Stimulated activated CD8-positive, alpha-beta memory T cell treated with anti-CD3 and anti-CD28 coated beads, Interleukin-7, amount 100 ng/mL, for 48 hours (primary cell): ENCODE measurements at places on chromosomes 1 and 21.
A peak's percentile ranks its signal among the peaks of the same experiment; 100 is the strongest.

DNA sequence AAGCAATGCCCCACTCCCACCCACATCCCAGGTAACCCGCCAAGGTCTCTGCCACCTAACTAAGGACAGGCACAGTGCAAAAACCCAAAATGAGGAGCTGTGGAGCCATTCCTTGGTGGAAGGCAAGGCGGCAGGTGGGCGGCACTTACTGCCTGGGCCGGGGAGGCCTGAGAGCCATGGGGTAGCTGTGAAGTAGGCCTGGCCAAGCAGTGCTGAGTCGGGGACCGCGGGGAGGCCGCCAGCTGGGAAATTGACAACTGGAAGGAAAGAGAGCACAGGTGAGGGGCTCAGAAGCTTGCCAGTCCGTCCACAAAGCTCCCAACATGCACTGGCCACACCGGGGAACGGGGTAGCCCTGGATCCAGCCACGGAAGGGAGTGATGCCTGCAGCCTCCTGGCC is 85.3 kb downstream of the NPHP4 start:
- no peak for DNase-seq

- DNase-seq: no peak
Observed at GRCh38 chr21:42432695-42433094, 29.0 kb downstream of the UBASH3A start.

DNA sequence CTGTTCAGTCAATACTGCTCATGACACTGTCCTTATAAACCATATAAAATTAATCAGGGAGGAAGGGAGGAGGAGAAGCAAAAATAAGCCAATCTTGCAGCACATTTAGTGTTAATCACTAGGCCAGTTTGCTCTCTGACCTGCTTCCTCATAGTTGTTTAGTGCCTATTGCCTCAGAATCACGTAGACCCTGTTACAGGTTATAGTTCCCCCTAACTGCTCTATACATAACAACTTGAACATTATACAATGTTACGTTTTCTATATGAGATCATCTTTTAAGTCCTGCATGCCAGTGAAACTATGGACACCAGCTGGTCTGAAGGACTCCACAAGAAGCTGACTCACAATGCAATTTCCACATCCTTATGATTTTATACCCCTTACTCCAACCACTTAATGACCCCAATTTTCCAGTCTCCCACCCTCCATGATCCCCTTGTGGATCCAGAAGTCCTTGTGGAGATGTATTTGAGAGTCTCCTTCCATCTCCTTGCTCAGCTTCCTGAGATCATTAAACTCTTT is 34.9 kb upstream of the TACSTD2 start:
- DNase-seq: no peak

GRCh38 chr1:62897788-62898187 is 113.9 kb downstream of the ATG4C start:
- no peak for DNase-seq

GRCh38 chr1:219924342-219924741 is 4.0 kb downstream of the SLC30A10 start:
- no peak for DNase-seq

DNA sequence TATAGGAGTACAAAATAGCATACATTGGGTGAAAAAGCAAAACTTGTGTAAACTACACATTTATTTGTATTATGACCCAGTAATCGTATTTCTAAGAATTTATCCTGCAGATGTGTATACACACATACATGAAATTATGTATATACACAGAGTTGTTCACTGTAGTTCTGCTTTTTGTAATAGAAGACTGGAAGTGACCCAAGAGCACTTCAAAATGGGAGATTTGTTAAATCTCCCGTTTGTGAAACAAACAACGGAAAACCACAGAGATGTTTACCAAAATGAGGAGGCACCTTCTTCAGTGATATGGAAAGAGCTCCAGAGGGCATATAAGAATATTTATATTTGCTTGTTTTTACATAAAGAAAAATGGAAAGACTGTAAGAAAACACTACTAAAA is 18.0 kb upstream of the MNDA start:
- no peak for DNase-seq

- peak; percentile 90 for DNase-seq
Observed at GRCh38 chr1:2049718-2050431, at the start of gene PRKCZ. TSS of gene PRKCZ (plus strand) at chr1:2050411. CDS start at chr1:2050631, 220 bp downstream.

DNA sequence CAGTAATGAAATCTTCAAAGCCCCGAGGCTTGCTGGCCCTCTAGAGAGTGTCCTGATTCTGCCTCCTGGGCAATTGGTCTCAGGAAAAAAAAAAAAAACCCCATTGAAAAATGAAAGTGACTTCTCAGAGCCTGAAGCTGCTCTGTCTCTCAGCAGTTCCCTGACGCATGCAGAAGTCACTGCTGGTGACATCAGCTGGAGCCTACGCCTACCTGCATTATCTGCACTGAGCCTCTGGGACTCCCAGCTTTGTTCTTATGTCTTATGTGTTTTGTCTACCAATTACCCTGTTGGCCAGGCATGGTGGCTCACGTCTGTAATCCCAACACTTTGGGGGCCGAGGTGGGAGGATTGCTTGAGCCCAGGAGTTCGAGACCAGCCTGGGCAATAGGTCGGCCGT is 10.1 kb upstream of the SLC25A33 start:
- DNase-seq: no peak

- no peak for DNase-seq
Observed at GRCh38 chr1:178031856-178032320, 62.0 kb upstream of the RASAL2 start.

DNA sequence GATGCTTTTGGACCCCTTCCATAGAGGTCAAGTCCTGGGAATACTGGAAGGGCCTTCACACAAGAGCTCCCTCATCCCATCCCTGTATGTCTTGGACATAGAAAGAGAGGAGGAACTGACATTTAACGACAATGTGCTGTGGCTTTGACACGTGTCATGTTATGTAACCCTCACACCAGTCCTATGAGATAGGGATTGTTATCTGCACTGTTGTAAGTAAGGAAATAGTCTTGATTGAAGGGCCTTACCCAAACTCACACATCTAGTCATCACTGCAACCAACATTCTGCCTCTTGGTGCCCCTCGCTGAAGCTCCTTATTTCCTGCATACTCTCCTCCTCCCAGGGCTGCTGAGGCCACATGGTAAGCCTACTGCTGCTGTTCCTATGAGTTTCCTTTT is 63.7 kb upstream of the ANGPTL1 start:
- DNase-seq: no peak

- DNase-seq: no peak
Observed at GRCh38 chr1:197127246-197127912, 19.1 kb downstream of the ASPM start.

- no peak for DNase-seq
Observed at GRCh38 chr1:93661829-93662474, 19.7 kb downstream of the BCAR3 start.

DNA sequence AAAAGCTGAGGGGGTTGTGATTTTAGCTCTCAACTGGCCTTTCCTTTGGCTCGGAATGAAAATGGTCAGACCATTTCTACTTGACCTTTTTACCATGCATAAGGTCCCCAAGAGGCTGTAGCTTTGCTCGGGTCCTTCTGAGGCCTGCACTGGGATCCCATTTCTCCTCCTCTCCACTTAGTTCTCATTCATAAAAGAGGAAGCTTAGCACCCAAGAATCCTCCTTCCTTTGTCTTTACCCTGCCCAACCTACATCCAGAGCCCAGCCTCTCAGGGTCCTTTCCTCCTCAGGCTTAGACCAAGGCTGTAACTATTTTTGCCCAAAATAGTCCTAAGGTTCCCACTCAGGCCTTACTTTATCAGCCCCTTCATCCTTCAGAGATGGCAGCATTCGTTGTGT is 6.0 kb upstream of the SLC27A3 start:
- DNase-seq: no peak

DNA sequence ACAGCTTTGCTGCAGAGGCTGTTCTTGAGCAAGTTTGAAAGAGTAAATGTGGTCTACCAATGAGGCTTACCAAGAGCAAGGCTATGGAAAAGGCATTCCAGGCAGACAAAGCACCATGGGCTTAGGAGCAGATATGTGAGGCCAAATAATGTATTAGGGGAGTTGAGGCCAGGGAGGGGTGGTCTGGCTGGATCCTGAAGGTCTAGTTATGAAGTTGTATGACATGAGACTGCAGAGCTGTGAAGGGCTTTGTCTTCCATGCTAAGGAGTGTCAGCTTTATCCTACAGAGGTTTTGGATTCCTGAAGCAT is 51.8 kb upstream of the TSPAN2 start:
- DNase-seq: no peak
